HS-27A (cell line): ENCODE measurements at places on chromosomes 2 and 18.
A peak's percentile ranks its signal among the peaks of the same experiment; 100 is the strongest.

GRCh38 chr2:229794636-229795035 is 80.3 kb upstream of the DNER start:
- no peak for DNase-seq

- no peak for DNase-seq
Observed at GRCh38 chr2:72722492-72723070, 103.3 kb downstream of the EXOC6B start.

DNA sequence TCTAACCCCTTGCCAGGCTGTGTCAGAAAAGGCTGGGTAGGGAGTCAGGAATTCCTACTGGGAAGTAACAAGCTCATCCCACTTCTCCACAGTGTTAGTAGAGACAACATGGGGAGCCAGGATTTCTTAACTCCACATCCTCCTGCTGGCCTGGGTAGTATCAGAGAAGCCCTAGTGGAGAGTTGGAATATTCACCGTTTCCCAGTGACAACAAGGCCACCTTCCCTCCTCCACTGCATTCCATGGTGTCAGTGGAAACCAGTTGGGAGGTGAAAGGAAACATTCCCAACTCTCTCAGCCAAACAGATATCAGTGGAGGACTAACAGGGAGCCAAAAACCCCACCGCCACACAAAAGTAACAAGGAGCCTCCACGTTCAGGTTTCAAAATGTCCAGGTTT is 41.2 kb downstream of the SRD5A2 start:
- DNase-seq: no peak

DNA sequence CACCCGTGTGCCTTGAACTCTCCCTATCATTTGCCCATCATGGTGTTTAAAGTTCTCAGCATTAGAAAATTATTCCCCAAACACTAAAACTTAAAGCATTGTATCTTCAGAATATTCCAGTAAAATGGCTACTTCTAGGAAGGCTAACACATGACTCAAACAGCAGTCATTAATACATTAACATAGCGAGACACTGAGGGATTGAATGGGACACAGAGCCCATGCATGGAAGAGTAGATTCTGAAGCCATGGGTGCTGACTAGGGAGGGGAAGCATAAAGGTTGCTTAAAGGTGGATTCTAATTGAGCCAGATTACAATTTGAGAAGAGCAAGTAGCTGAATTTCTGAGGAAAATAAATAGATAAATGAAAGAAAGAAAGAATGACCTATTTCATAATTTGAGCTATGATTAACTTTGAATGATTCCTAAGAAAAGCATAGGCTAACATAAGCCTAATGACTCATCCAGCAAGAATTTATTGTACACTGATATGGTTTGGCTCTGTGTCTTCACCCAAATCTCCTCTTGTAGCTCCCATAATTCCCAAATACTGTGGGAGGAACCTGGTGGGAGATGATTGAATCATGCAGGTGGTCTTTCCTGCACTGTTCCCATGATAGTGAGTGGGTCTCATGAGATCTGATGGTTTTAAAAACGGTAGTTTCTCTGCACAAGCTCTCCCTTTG is 79.8 kb upstream of the PIK3C3 start:
- no peak for DNase-seq

- DNase-seq: peak; percentile 73
Observed at GRCh38 chr2:223613017-223613950, 11.1 kb upstream of the SCG2 start.

GRCh38 chr2:152694161-152694661 is 23.1 kb downstream of the PRPF40A start:
- DNase-seq: peak; percentile 72

DNA sequence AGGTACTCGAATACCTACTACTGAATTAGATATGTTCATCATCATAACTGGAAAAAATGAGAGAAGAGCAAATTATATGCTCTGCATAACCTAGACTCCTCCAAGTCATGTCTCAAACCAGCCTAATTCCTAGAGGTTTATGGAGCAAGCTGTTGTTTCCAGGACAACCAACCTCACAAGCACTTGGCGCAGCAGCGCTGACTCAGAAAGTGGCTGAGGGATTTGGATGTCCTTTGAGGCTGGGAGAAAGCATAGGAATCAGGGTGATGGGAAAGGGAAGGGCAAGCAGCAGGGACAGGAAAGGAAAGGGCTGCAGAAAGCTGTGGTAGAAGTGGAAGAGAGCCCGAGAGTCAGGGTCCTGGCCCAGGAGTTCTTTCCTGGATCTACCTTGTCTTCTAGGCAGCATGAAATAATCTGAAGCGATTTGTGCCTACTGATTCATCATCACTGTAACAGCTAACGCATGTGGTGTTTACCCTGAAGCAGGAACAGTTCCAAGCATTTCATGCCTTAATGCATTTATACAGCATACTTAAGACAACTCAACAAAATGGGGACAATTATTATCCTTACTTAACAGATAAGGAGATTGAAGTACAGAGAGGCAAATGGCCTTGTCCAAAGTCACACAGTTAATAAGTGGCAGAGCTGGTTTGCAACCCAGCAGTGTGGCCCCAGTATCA is 3.7 kb downstream of the PLEK start:
- no peak for DNase-seq

DNA sequence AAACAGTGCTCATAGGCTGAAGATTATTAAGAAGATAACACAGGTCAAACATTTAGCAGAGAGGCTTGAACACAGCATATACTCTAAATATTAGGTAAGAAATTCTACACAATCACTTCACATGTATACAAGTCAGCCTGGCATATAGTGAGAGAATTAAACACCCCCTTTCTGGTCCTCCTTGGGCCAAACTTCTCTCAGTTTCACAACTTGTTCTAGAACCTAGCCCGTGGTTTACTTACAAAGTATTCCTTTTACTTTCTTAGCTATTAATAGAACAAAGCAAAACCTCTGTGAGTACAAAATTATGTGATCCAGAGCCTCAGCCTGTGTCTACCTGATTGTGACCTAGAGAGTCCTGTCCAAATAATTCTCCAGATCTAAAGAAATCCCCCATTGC is 562.8 kb downstream of the TNS1 start:
- no peak for DNase-seq

- DNase-seq: no peak
Observed at GRCh38 chr2:216012830-216013079, 596 bp downstream of the MREG start.

GRCh38 chr2:147543056-147543455 is 301.8 kb upstream of the ACVR2A start:
- DNase-seq: no peak

GRCh38 chr2:112959109-112959812 is 18.5 kb upstream of the IL36G start:
- no peak for DNase-seq

GRCh38 chr2:144825331-144826020 is 305.6 kb upstream of the ZEB2 start:
- no peak for DNase-seq

- DNase-seq: no peak
Observed at GRCh38 chr2:98598781-98599428, 9.4 kb downstream of the COA5 start.

GRCh38 chr2:28750316-28751251 is 1.0 kb upstream of the PPP1CB start:
- DNase-seq: no peak

GRCh38 chr2:152238016-152238415 is 62.5 kb upstream of the STAM2 start:
- DNase-seq: no peak

GRCh38 chr2:66683599-66683998 is 248.7 kb downstream of the MEIS1 start:
- DNase-seq: no peak

- DNase-seq: no peak
Observed at GRCh38 chr18:23596183-23596582, 9.9 kb upstream of the NPC1 start.

DNA sequence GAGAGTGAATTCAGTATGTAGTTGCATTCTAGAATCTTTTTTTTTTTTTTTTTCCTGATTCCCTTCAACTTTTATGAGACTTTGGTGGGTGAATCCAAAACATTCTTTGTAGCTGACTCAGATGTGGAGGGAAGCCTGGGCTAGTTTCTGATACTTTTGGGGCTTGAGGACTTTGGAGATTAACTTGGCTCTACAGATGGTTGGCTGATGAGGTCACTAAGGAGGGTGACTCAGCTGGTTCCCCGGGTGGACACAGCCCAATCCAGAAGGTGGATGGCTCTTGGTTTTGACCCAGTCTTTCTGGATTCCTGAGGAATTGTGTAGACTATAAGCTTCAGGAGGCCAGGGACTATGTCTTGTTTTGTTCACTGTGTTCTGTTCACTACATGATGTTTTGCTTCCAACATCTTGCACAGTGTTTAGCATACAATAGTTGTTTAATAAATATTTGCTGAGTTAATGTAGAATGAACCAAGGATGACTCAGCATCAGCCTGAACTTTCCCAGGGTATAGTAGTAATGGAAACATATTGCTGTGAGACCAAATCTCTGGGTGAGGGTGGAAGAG is 30.5 kb downstream of the LAMA3 start:
- peak; percentile 98 for DNase-seq

GRCh38 chr2:82317012-82317411 is 2012.5 kb upstream of the LRRTM1 start:
- DNase-seq: no peak

GRCh38 chr18:56565551-56566345 is 72.6 kb downstream of the TXNL1 start:
- peak; percentile 14 for DNase-seq

DNA sequence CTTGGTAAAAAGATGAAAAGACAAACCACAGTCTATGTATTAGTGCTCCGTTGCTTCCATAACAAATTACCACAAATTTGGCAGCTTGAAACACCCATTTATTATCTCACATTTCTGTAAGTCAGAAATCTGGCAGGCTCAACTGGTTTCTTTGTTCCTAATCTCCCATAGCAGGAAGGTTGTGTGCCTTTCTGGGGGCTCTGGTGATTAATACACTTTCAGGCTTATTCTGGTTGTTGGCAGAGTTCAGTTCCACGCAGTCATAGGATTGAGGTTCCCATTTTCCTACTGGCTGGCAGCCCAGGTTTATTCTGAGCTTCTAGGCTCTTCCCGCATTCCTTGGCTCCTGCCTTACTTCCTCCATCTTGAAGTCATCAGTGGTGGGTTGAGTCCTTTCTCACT is 189.3 kb downstream of the ANAPC1 start:
- peak; percentile 66 for DNase-seq

DNA sequence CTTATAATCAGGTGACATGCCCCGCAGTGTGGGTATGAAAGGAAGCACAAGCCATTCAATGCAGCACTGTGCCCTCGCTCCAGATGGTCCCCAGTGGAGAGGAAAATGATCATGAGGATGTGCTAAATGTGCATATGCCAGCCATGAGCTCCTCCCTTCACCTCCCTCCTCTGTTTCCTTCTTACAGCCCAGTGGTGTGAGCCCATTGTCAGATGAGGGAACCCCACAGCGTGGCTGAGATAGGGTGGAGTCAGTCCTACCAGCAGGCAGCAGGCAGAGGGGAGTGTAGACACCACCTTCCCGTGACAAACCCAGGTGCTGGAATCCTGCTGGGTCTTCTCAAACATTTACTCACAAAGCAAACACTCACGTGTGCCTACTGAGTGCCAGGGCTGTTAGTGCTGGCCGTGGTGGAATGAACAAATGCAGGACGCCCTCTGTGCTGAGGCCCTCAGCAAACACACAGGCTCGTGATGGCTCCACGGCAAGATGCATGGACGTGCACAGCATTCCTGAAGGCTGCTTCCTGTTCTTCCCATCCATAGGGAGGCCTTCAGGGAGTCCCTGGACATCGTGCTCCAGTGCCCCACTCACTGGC is 181.7 kb upstream of the TPO start:
- DNase-seq: no peak

DNA sequence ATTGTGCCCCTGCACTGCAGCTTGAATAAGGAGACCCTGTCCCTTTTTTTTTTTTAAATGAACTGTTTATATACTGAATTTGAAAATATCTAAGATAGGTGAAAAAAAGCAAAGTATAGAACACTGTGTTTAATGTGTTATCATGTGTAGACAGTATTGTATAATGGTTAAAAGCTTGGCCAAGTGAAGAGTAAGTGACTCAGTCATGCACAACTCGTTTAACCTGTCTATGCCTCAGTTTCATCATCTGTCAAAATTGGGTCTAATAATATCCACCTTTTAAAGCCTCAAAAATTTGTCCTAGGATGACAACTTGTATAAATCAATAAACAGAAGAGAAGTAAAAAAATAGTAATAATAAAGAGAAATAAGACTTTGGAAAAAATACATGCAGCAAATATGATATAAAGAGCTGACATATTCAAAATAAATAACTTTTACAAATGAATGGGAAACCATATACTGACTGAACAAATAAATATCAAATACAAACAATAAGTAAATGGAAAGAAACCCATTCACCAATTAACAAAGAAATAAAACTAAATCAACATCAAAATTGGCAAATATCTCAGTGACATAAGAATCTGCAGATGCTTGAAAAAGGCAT is 113.7 kb downstream of the C2orf74 start:
- no peak for DNase-seq

- no peak for DNase-seq
Observed at GRCh38 chr2:231325826-231326225, 69.7 kb upstream of the B3GNT7 start.

GRCh38 chr2:44573996-44574395 is 212.2 kb downstream of the CAMKMT start:
- no peak for DNase-seq

DNA sequence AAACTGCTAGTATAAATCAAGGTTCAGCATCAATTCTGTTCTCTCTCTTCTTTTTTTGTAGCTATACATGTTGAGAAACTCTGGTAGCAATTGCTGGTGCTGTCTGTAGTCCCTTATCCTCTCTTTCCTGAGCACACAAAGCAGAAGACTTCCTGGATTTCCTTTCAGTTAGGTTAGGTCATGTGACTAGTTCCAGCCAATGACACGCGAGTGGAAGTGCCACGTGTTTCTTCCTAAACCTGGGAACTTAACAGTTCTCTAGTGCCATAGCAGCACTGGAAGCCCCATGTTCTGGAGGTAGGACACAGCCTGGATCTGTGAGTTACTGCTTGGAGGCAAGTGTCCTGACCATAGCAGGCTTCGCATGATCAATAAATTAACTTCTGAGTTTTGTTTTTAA is 125.9 kb downstream of the PLA2R1 start:
- no peak for DNase-seq

GRCh38 chr18:55658598-55658997 is 70.6 kb upstream of the TCF4 start:
- no peak for DNase-seq

- no peak for DNase-seq
Observed at GRCh38 chr2:211093743-211094303, 537.4 kb downstream of the CPS1 start.

DNA sequence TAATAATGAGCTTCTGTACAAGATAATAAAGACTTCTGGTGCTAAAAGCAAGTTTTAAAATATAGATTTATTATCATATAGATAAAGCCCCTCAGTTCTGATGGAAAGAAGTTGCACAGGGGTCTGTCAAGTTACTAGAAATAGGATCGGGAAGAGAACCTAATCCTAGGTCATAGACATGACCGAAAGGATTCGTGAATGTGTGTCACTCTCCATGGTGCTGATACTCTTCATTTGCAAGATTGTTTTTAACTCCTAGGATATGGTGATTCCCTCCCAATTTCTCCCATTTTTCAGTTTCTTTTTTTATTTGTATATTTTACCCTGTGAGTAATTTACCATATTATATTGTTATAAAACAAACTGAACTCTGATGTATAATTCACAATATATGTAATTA is 58.9 kb upstream of the CTNNA2 start:
- no peak for DNase-seq
